ENCODE measurements at places on chromosomes 7 and 10.

- no peak for DNase-seq
These were observed 220.5 kb downstream of the CCSER2 start for GRCh38 chr10:84548869-84549268.

DNA sequence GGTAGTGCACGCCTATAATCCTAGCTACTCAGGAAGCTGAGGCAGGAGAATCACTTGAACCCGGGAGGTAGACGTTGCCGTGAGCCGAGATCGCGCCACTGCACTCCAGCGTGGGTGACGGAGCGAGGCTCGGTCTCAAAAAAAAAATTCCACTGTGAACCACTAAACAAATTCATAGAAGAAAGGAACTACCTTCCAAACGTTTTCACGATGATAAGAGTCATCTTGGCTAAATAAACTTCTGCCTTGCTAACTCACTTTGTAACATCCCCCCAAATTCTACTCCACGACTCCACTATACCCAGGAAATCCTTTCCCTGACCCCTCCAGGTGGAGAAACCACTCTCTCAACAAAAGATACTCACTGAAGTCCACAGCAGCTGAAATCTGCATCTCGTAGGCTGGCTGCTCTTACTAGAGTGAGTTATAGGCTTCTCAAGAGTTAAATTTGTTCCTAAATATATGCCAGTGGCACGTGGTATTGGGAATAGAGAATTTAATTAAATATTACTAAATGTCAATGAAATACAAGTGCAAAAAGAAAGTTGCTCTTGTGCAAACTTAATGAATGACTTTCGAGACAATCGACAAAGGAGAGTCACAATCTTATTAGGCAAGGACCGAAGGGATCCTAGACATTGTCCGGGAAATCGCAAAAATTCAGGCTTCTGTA is 1.6 kb upstream of the GTF2I start:
- DNase-seq: no peak

GRCh38 chr7:142749218-142749993 is at the start of gene PRSS1:
PRSS1 (plus strand) TSS chr7:142749472; CDS start chr7:142749485, 13 bp downstream.
- DNase-seq: no peak

DNA sequence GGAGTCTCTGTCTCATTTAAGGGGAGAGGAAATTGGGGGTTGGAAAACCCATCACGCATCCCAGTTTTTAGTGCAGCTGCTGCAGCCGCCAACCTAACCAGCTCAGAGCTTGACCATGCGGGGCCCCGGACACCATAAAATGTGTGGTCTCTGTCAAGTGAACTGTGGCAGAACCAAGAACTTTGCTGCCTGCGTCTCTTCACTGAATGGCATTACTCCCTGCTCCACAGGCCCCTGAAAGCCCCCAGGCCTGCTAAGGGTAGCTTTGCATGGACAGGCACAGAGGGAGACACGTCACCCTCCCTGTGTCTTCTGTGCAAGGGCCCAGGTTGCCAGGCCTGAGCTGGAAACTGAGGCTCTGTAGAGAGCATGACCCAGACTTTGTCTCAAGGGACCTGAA is 144.6 kb upstream of the GPR26 start:
- no peak for DNase-seq

- no peak for DNase-seq
These were observed 8.9 kb downstream of the FBXL13 start for GRCh38 chr7:103065667-103066066.

GRCh38 chr7:88089561-88089960 is 130.3 kb downstream of the SRI start:
- DNase-seq: no peak

- no peak for DNase-seq
These were observed 805 bp downstream of the RASGEF1A start for GRCh38 chr10:43265799-43266721.

GRCh38 chr7:129665013-129665401 is 53.5 kb downstream of the NRF1 start:
- DNase-seq: no peak

DNA sequence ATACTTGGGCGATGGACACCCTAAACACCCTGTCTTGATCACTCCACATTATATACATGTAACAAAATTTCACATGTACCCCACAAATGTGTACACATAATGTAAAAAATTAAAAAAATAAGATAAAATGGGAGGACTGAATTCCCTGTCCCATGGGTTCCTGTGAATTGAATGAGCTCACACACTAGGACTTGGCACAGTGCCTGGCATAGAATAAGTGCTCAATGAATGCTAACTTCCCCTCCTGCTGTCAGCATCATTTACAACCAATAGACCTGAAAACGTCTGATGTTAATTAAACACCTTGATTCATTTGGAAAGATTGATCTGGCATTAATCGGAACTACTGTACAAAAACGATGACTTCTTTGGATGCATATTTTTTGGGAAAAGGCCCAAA is 117.3 kb upstream of the ZNF438 start:
- DNase-seq: no peak

DNA sequence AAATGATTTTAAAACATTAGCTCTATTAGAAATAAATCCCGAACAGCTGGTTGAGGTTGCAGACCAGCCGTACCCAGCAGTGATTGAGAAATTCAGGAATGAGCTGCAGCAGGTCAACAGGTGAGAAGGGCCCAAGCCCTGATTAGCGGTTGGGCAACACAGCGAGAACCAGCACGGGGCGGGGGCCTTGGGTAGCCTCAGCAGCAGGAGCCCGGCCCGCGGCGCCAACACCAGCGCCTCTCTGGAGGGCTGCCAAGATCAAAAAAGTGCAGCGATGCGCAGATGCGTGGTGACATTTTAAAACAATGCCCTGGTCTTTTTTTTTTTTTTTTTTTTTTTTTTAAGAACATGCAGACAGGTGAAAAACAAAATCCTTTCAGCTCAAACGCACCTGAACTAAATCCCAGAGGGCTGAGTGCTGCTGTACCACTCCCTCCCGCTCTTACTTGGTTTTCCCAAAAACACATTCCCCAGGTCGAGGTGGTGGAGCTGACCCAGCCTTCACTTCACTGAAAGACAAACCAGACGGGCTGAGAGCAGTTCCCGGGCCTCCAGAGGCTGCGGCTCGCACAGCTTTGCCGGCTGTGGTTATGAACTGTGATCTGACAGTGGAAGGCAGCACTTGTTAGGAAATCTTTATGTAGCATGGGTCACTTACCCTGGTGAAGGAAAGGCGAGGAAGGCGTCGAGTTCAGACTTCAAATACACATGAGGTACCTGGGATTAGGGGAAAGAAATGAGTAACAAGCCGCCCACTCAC is 579.4 kb downstream of the SDK1 start:
- DNase-seq: no peak

DNA sequence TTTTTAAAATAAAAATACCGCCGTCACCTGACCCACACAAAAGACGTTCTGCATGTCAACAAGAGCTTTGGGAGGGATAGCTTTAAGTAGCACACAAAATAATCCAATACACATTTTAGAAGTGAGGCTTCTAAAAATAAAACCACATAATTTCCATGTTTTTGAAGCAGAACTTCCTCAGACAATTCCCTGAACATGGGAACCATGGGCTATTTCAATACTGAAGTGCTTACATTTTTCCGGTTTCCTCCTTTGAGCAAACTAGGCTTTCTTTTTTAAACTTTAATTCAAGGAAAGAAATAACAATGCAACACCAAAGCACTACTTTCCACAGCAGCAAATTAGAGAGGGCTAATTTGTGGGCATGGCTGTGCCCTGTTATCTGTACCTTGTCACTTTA is 59.9 kb downstream of the ELMO1 start:
- DNase-seq: no peak

DNA sequence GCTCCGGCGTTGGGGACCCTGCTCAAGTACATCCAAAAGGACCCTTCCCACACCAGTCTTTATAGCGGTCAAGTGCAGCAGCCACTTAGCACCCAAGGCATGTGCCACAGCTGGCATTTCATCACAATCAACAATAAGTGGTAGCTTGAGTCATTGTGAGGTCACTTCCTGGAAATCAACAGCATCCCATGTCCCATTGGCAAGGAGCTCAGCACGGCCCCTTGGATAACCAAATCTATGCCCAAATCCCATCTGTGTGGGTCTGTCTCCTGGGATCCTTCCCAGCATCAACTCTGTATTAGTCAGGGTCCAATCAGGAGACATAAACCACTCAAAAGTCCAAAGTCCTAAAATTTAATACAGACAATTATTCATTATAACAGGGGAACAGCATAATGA is 27.1 kb downstream of the MDH2 start:
- DNase-seq: no peak

DNA sequence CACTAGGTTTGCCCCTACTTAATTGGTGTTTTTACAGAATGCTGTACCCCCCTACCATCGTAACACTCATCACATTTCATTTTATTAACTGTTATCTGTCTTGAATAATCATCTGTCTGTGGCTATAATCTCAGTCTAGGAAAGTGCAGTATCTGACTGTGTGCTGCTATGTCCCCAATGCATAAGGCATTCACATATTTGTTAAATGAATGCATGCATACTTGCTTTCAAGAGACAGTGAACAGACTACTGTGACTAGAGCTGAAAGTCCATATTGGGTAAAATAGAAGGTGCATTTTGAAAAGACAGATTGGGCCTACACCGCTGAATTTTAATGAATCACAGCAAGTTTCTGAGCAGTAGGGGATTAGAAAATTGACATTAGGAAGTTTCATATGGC is 112.3 kb downstream of the ARHGAP12 start:
- DNase-seq: no peak

- no peak for DNase-seq
These were observed 284.7 kb downstream of the GPR37 start for GRCh38 chr7:124480821-124481290.

DNA sequence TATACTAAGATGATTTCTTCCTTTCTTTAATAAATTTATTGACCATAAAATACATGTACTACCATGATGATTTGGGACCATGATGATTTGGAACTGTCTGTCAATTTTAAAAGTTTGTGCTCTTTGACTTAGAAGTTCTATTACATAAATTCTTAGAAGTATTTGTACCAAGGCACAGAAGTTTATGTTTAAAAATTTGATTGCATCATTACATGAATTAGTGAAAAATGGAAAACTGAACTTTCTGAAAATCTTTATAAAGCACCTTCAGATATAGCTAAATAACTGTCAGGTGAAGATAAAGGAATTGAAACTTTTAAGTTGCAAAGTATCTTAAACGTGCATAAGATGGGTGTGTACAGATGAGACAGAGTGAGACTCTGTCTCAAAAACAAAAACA is 32.0 kb downstream of the MALSU1 start:
- no peak for DNase-seq

- no peak for DNase-seq
These were observed 6.6 kb upstream of the AKR1B1 start for GRCh38 chr7:134465491-134465890.

GRCh38 chr10:87646192-87646909 is 13.3 kb upstream of the PAPSS2 start:
- no peak for DNase-seq

GRCh38 chr10:63702092-63702491 is 180.9 kb downstream of the REEP3 start:
- DNase-seq: no peak

- no peak for DNase-seq
These were observed 1.7 kb downstream of the GPR158 start for GRCh38 chr10:25176421-25176968.

GRCh38 chr7:152594801-152595200 is 81.1 kb downstream of the XRCC2 start:
- no peak for DNase-seq

GRCh38 chr7:117485118-117485620 is 5.3 kb downstream of the CFTR start:
- DNase-seq: no peak

GRCh38 chr7:14048889-14049288 is 59.4 kb upstream of the ETV1 start:
- no peak for DNase-seq

DNA sequence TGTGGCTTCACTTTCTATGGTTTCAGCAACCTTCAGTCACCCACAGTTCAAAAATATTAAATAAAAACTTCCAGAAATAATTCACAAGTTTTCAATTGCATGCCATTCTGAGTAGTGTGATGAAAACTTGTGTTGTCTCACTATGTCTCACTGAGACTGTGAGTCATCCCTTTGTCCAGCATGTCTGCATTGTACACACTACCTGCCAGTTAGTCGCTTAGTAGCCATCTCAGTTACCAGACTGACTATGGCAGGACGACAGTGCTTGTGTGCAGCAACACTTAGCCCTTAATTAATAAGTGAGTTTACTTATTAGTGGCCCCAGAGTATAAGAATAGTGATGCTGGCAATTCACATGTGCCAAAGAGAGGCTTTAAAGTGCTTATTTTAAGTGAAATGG is 22.5 kb downstream of the CCDC186 start:
- no peak for DNase-seq

DNA sequence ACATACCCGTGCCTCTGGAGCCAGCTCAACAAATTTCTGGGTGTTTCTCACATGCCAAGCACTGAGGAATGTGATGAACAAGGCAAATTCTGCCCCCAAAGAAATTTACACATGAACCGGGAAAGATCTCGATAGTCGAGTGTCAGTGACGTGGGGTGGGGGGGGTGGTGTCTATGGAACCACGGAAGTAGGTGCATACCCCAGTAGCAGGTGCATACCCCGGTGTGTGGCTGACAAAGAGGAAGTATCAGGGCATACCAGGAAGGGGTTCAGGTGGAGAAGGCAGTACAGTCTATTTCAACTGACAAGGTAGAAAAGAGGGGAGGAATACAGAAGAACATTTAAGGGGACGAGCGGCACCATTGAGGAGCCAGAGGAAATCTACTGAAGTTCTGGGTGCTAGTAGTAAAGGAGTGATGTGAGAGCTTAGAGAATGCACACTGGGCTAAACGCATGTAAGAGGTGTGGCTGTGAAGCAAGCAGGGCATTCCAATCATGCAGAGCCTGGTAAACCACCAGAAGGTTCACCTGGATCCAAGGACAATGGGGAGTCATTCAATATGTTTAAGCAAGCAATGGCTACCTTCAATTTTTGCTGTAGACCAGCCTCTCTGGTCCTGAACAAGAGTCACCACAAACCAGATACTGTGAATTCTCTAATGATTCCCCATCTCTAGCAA is 6.2 kb downstream of the CCDC6 start:
- no peak for DNase-seq

DNA sequence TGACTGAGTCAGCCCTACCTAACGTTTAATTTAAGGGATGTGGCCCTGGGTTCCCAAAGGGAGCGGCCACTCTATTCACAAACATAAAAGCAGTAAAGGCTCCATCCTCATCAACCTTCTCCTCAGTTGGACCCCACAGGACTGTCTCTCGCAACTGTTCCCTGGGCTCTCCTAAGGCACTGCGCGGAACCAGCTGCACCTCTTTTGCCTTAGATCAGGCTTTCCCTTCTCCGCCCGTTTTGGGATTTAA is 689 bp upstream of the GTPBP4 start:
- no peak for DNase-seq

- DNase-seq: no peak
These were observed 43.9 kb downstream of the SEPTIN14 start for GRCh38 chr7:55818686-55819085.

- DNase-seq: no peak
These were observed 12.5 kb upstream of the ARMS2 start for GRCh38 chr10:122441961-122442360.

GRCh38 chr7:19107356-19108146 is 9.9 kb downstream of the TWIST1 start:
- no peak for DNase-seq

GRCh38 chr7:35968140-35968940 is 167.5 kb downstream of the SEPTIN7 start:
- no peak for DNase-seq

- DNase-seq: no peak
These were observed 27.6 kb upstream of the EMX2 start for GRCh38 chr10:117514971-117515370.

- no peak for DNase-seq
These were observed 14.7 kb downstream of the CCNY start for GRCh38 chr10:35351021-35351420.

Data from activated CD8-positive, alpha-beta memory T cell treated with anti-CD3 and anti-CD28 coated beads for 1 hour (primary cell).